ENCODE measurements at places on chromosomes 1 and 21. TPM values are rescaled to one million over a fixed set of nuclear protein-coding genes. Genes with fewer than 3 reads are reported as not detected.

DNA sequence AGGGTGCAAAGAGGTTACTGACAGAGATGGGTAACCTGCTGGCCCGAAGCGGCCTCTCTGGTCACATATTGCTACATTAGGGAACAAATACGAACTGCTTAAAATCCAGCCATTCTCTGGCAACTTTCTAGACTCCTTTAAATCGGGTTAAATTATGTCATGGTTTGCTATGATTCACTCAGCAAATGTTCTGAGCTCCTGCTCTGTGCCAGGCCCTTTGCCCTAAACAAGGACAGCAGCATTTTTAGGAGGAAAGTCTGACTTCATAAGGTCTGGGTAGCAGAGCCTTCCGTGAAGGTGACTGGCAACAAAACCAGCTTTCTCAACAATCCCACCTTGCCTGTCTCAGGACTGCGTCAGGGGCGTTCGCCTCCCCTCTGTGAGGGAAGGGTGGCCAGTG is 15.4 kb downstream of the ZP4 start:
- DNase-seq = peak; percentile 70

DNA sequence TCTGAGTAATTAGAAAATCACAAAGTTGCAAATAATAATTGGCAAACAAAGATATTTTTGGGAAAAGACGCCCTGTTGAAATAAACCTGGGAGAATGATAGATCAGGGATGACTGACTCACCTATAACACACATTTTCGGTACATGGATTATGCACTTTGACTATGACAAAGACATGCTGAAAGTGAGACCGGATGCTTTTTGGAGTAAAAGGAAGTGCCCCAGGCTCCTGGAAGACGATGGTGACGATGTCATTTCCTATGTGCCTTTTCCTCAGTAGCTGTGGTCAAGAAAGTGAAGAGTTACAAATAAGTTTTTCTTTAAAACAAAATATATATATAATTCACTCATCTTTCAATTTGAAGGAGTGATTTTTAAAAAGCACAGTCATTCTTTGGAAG is 158.7 kb downstream of the SIPA1L2 start:
- no peak for DNase-seq

DNA sequence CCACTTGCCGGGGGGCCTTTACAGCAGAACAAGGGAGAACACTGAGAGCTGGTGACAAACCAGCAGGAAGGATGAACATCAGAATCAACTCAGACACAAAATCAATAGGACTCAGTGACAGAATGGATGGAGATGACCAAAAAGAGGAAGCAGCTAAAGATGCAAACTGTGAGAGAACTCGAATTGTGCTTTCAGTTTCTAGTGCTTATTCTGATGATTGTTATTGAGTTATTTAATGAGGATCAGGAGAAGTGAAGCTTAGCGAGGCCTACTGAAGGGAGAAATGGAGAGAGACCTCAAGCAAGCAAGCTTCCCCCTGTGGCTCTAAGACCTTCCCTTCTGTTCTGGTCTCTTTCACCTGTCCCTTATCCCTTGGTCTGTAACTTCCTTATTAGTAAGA is 30.3 kb upstream of the TMEM125 start:
- DNase-seq = no peak

DNA sequence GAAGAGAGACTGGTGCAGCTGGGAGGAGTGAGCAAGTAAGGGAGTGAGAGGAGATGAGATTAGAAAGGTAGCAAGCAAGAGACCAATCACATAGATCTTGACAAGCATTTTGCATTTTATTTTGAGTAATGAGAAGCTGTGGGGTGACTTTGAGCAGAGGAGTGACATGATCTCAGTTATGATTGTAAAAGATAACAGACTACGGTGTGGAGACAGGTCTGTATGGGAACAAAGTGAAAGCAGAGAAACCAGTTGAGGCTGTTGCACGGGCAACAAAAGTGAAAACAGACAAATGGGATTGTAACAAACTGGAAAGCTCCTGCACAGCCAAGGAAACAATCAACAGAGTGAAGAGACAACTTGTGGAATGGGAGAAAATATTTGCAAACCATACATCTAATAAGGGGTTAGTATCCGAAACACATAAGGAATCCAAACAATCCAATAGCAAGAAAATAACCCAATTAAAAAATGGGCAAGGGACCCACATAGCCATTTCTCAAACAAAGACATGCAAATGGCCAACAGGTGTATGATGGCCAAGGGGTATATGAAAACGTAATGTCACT is 68.4 kb downstream of the SNRPE start:
- no peak for DNase-seq

- no peak for DNase-seq
Measured at GRCh38 chr1:19720973-19721372, 56.3 kb downstream of the HTR6 start.

DNA sequence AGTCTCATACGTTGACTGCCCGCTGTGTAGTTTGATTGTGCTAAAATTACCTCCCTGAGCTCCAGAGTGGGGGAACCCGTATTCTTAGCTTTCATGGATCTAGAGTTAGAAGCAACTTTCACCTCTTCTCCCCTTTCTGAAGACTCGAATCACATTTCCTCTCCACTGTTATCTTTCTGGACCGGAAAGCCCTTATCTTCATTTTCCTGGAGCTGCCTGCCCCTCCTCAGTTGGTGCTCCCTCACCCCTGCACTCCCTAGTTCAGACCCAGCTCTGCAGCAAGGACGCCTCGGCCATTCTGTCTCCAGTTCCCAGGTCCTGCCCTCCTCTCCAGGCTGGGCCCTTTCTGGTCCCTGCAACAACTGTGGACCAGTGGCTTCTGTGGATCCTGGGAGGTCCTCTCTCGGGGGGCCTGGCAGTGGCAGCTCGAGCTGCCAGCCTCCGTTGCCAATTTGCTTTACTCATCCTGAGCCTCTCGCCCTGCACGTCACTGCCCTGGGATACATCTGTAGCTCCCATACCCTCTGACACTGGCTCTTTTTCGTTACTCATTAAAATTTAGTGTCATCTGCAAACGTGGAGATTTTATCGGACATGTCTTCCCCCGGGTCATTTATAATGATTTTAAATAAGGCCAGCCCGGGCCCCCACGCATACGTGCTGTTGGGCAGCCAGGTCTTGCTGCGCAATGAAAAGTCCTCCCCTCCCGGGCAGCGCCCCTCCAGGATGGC is 141.5 kb upstream of the VAMP3 start:
- DNase-seq = no peak

- DNase-seq = no peak
Measured at GRCh38 chr1:27009601-27010197, 3.0 kb downstream of the TENT5B start.

- DNase-seq = no peak
Measured at GRCh38 chr1:175320804-175321203, 128.2 kb upstream of the KIAA0040 start.

Gene HSPB7
- 4.5 TPM for total RNA-seq

GRCh38 chr1:115215703-115216521 is 122.1 kb downstream of the NGF start:
- peak; percentile 36 for DNase-seq

DNA sequence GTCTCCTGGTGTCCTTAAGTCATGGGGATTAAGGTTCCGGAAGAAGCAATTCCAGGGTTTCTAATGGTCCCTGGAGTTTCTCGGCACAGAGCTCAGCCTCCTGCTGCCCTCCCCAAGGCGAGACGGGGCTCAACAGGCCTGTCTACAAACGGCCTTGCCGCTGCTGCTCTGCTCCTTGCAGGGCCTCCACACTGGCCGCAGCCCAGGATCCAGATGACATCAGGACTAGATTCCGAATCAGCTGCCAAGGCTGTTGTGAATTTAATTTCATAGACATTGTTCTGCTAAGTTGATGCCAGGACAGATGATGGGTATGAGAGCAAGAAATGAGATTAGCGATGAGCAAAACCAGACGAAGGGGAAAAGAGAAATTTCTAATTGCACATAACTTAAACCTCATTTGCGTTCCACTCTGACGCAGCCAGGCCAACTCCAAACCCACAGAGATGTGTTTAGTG is 103.6 kb upstream of the BACE2 start:
- DNase-seq = no peak

GRCh38 chr1:6783221-6783620 is 2.0 kb upstream of the CAMTA1 start:
- DNase-seq = no peak

- peak; percentile 9 for DNase-seq
Measured at GRCh38 chr1:88029142-88029541, 654.9 kb upstream of the PKN2 start.

DNA sequence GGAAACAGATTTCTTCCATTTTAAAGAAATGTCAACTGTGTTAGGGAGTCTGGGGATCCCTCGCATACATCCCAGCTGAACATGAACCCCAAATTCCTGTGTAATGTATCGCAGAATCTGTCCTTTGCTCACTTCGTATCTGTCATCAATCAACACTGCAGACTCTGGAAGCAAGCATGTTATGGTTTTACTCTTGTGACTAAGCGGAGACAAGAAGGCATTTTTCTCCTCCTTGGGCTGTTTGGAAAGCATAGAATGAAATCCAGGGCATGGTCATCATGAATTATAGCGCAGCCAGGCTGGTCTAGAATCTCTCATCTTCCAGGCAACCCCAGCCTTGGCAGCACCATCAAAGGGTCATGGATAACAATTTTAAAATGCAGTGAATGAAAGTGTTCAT is 290.2 kb downstream of the KIF26B start:
- DNase-seq = no peak

DNA sequence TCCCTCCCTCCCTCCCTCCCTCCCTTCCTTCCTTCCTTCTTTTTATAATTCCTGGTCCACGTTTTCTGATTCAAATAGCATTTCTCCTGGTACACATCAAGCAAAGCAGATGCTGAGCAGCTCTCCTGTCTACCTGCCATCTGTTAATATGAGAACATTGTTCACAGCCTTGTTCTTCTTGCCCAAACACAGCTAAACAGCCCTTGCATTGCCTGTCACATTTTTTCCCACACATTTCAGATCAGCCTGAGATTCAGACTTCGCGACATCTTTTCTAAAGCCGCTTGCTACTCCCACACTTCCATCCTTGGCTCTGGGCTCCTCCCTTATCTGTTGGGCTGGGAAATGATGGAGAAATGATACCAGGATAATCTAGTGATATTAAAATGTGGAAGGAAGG is 200.5 kb downstream of the PCP4 start:
- no peak for DNase-seq

Gene LCA5L
- 0.66 TPM for total RNA-seq

GRCh38 chr1:113608399-113608798 is 150.9 kb downstream of the PHTF1 start:
- no peak for DNase-seq

DNA sequence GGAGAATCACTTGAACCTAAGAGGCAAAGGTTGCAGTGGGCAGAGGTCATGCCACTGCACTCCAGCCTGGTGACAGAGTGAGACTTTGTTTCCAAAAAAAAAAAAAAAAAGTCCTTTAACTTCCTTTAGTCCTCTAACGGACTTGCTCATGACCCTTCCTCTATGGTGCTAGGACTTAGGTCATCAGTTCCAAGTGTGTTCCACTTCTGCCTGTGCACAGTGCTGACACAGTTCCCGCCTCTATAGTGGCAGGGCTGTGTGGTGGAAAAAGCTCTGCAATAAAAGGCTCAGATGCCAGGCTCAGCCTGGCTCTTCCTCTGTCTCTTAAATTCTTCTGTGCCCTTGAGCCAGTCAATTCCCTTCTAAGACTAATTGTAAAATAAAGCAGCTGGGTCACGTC is 22.0 kb downstream of the CC2D1B start:
- no peak for DNase-seq

DNA sequence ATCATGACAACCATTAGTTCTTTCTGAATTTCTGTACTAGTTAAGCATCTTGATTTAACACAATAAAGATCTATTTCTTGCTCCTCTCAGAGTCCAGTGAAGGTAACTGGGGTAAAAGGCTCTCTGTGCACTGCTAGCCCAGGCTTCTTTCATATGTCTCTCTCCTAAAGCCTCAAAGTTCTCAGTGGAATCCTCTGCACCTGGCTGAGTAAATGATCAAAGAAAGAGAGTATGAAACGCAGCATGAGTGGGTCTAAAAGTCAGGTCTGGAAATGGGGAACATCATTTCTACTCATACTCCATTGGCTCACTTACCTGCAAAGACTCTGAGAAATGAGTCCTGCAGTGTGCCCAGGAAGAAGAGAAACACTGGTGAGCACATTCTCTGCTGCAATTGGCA is 418.5 kb downstream of the PTPRC start:
- no peak for DNase-seq

Gene TMEM200B
- total RNA-seq = 17.7 TPM

- no peak for DNase-seq
Measured at GRCh38 chr1:17093822-17094393, 25.3 kb downstream of the PADI2 start.

DNA sequence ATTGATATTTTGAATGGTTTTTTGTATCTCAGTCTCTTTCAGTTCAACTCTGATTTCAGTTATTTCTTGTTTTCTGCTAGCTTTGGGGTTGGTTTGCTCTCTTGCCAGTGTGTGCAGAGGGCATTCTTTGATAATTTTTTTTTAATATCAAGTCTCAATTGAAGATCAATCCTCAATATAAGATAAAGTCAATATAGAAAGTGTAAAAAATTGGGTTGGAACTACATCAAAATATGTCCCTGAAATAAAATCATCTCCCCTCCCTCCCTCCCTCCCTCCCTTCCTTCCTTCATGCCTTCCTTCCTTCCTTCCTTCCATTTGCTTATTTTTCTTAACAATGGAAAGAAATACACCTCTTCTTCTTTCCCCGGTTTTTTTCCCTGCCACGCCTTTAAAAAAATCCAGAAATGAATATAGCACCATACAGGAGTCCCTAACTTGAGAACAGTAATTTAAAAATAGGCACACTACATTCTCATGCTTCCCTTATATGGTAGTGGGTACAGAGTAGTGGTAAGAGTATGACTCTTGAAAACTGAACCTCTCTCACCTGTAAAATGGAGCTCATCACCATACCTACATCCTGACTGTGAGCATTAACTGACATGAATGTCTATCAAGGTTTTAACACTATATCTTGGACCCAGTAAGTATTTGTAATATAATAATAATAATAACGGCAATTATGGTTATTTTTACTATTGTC is 221.9 kb downstream of the GIPC2 start:
- no peak for DNase-seq

Gene TPM3
- 215 TPM for total RNA-seq

DNA sequence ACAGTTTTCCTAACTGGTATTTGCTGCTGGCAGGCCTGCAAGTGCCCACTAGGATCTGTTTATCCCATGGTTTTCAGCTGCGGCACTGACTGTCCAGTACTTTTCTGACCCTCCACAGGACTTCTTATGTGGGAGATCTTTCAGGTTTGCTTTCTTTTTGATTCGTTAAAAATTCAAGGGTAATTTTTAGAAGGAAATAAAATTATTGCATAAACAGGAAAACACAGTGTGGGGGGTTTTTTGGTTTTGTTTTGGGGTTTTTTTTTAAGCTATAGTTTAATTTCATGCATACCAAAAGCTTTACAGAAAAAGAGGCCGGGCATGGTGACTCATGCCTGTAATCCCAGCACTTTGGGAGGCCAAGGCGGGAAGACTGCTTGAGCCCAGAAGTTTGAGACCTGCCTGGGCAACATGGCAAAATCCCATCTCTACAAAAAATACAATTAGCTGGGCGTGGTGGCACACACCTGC is 3.6 kb downstream of the NIBAN1 start:
- peak; percentile 39 for DNase-seq

Gene LRRC38
- total RNA-seq = not detected

DNA sequence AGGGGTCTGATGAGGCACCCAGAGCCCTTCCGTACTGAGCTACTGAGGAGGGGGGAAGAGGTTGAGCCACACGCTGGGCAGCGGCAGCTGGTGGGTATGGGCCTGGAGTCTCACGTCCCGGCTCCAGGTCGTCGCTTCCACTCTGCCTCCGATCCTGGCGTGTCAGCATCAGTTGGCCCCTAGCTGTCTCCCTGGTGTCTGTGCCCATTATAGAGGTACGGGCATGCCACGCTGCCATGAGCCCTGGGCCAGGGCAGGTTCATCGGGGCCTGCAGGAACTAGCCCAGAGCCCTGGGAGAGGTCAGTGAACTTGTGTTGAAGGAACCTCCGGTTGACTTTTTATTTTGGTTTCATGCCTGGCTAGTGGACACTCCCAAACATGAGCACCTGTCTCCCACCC is 18.2 kb downstream of the COQ8A start:
- no peak for DNase-seq
